Omental fat pad (tissue), 4 donors: ENCODE measurements at places on chromosomes 3 and 15. TPM values are rescaled to one million over a fixed set of nuclear protein-coding genes. Genes with fewer than 3 reads are reported as not detected.

GRCh38 chr3:73107676-73108187 is 46.3 kb downstream of the EBLN2 start:
- DNase-seq = no peak

DNA sequence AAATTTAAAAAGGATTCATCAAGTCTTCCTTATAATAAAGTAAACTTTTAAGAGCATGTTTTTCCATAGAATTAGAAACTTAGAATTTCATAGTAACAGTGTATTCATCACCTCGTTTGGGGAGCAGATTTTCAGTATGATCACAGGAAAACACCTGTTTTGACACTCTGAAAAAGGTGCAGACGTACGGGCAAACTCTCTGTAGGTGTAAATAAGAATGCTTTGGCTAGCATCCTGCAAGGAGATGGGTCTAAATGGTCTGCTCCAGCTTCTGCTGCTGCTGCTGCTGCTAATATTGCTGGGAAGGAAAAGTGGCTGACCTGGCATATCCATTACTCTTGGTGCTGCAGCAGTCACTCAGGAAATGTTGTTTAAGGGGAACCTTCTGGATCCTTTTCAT is 66.0 kb downstream of the MBNL1 start:
- no peak for DNase-seq

DNA sequence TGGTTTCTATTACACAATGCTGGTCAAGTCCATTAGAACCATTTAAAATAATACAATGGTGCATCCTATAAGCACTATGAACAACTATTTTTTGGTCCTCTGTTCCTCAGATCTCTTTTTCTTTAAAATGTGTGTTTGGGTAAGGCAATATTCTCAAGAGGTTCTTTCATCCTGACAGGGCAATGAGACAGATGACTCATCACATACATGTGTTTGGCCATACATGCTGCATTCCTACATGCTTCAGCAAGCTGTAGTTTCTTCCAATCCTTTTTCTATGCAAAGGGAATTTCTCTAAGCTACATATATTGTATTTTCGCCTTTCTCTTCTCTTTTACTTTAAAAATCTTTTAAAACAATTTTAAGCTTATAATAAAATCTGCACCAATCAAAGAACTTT is 52.7 kb downstream of the OTOL1 start:
- DNase-seq = no peak

DNA sequence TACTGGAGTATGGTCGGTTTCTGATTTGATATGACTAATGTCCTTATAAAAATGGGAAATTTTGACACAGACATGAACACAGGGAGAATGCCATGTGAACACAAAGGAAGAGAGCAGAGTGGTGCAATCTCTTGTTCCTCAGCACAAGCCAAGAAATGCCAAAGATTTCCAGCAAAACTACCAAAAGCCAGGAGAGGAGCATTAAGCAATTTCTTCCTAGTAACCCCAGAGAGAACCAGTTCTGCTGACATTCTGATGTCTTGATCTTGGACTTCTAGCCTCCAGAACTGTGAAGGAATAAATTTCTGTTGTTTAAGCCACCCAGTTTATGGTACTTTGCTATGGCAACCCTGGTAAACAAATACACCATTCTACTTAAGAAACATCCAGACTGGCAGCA is 227.8 kb upstream of the MRPL3 start:
- no peak for DNase-seq

FANCD2OS gene
- not detected for total RNA-seq

C3orf33 gene
- 1.1 TPM for total RNA-seq

MB21D2 gene
- 4.1 TPM for total RNA-seq

TGM5 gene
- total RNA-seq = 0.28 TPM
